Gastroesophageal sphincter (tissue), 4 donors: ENCODE measurements at places on chromosomes 7 and 10.

GRCh38 chr7:51451751-51452476 is 135.3 kb upstream of the COBL start:
- no peak for ATAC-seq

GRCh38 chr10:486666-487322 is 202.7 kb downstream of the DIP2C start:
- no peak for ATAC-seq

DNA sequence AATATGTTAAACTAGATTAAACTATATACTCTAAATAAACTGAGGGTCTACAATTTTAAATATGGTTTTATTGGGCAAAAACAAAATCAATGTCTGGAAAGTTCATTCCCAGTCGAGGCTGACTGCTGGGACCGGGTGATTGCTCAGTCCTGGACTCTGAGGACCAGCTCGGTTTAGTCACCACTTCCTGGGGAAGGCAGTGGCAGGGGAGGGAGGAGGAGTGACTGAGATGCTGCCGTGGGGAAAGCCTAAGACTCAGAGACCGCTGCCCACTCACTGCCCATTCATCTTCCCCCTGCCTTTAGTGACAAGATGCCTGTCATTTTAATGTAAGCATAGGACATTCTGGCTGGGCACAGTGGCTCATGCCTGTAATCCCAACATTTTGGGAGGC is 29.0 kb downstream of the ATOH7 start:
- ATAC-seq, result no peak

GRCh38 chr10:89392974-89393373 is 551 bp downstream of the IFIT1 start:
- ATAC-seq, result peak; percentile 80
